ENCODE measurements at places on chromosomes 4 and X.
A peak's percentile ranks its signal among the peaks of the same experiment; 100 is the strongest.

GRCh38 chr4:7805533-7806337, 133.9 kb downstream of the AFAP1 start:
- peak; percentile 98 for DNase-seq

GRCh38 chr4:123064390-123064789, 142.0 kb upstream of the NUDT6 start:
- DNase-seq, result peak; percentile 27

- DNase-seq, result no peak
Measured at GRCh38 chr4:173212379-173212778, 43.8 kb downstream of the GALNT7 start.

- DNase-seq, result peak; percentile 82
Measured at GRCh38 chr4:147741190-147741788, 9.4 kb downstream of the ARHGAP10 start.

DNA sequence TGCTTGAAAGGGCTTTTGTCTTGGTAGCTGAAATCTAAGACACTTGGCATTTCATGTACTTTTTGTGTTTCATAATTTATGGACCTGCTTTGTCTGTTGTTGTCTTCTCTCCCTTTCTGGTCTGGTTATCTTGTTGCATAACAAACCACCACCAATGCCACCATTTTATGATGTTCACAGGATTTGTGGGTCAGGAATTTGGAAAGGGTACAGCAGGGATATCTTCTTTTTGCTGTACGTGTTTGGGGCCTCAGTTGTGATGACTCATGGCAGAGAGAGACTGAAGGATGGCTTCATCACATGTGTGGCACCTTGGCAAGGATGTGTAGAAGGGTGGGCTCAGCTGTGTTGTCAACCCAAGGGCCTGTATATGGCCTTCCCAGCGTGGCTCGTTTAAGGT, 35.2 kb downstream of the KDM6A start:
- DNase-seq, result peak; percentile 75

- peak; percentile 29 for DNase-seq
Measured at GRCh38 chrX:54182194-54182863, 725 bp downstream of the FAM120C start.

- DNase-seq, result no peak
Measured at GRCh38 chr4:123244137-123244536, 152.5 kb upstream of the SPRY1 start.

- no peak for DNase-seq
Measured at GRCh38 chr4:148366251-148366650, 76.0 kb downstream of the NR3C2 start.

DNA sequence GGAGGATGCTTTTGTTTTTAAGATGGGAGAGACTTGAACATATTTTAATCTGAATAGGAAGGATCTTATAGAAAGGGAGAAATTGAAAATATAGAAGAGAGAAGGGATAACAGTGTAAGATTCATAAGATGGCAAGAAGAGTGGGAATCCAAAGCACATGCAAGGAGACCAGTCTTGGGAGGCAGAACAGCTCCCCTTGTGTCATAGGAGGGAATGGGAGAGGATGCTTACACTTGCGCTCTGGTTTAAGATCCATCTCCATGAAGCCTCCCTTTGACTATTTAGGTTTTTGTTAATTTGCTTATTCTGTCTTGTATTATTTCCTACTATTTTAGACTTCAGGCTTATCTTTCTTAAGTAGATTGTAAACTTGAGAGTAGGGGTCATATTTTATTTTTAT, 42.7 kb downstream of the KIF4A start:
- DNase-seq, result no peak

DNA sequence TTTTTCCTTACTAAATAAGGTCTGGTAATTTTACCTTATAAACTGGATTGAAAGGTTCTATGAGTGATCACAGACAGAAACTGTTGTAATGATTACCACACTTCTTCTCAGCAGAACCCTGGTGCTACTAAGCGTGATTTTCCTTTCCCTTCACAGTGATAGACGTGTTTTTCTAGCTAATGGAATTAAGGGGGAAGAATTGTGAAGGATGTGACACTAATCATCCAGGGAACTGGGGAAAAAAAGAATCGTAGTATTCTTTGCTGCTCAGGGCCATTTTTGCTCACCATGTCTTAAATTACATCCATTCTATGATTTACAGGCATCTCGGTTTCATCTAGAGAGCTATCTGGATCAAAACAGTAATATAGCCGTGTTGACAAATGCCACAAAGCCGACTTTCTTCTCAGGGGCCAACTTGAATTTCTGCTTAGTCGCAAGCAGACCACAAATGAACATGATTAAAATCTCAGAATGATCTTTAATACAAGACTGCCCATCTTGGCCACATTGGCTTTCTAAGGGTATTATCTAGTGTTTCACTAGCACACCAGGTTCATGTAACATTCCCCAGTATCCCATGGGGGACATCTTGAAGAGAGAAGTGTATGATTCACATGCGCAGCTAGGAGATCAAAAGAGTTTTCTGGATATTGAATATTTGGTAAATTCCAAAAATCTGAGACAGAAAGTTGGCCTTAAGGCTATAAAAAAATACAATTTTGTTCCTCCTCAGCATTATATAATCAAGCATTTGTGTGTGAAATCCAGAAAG, 154.0 kb downstream of the UGT8 start:
- DNase-seq, result no peak

GRCh38 chr4:132669786-132670185, 479.3 kb upstream of the PCDH10 start:
- DNase-seq, result no peak

- DNase-seq, result no peak
Measured at GRCh38 chr4:20358110-20358509, 106.4 kb downstream of the SLIT2 start.

DNA sequence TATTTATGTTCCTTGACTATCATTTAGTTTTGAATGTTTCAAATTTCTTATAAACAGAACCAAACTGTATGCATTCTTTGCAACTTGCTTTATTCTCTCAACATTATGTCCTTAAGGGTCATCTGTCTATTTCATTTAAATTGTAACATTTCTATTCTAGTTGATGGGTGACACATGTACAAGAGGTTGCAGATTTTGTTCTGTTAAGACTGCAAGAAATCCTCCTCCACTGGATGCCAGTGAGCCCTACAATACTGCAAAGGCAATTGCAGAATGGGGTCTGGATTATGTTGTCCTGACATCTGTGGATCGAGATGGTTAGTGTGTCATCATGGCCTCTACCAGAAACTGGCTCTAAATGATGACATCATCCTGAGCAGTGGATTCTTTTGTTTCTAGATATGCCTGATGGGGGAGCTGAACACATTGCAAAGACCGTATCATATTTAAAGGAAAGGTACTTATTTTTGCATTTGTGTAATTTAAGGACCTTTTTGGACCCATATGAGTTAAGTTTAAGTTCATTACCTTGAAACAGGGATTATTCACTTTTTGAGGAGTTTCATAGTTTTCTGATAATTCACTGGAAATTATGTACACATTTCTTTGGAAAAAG, 6.1 kb downstream of the LIAS start:
- DNase-seq, result peak; percentile 74

DNA sequence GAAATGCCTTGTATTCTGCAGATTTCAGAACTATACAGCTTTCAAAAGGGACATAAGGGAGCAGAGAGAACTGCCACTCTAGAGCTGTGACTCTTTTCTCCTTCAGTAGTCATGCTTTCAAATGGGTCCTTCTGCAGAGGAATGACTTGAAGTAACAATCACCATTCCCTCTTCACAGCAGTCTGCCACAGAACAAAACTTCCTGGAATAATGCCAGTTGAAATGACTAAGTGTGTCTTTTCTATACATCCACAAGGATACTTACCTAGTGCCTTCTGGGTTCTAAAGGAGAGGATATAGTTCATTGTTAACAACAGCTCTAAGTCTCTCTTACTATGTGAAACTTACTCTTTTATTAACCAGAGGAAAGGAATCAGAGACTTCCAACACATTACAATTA, 515.4 kb upstream of the ATOH1 start:
- no peak for DNase-seq

DNA sequence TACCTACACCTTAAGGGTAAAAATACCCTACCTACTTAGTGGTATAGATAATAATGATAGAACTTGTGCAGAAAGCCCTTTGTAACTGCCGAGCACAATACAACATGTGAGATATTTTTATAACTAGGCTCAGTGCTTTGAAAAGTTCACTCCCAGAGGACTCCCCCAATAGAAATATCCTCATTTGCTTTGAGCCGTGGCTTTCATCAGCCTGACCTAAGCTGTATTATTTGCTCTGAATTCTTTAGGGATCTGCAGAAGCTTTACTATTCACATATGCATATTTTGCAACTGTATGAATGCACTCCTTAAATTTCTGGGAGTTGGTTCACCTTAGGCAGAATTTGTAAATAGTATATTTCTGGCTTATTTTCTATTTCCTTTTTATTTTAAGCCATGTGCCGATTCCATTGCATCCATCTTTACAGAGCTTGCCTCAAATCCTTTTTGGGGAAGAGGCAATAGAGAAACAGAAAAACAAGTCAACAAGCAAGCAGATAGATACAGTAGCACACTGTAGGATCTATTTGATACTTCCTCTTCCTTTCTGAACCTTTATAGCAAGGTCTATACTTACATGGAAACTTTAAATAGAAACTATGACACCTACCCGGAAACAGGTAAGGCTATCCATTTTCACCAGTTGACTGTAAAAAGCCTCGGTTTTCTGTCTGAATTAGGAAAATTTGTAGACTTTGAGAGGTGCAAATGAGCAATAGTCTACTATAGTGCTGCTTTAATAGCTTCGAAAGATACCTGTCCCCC, 242.5 kb upstream of the VCX3A start:
- DNase-seq, result no peak

DNA sequence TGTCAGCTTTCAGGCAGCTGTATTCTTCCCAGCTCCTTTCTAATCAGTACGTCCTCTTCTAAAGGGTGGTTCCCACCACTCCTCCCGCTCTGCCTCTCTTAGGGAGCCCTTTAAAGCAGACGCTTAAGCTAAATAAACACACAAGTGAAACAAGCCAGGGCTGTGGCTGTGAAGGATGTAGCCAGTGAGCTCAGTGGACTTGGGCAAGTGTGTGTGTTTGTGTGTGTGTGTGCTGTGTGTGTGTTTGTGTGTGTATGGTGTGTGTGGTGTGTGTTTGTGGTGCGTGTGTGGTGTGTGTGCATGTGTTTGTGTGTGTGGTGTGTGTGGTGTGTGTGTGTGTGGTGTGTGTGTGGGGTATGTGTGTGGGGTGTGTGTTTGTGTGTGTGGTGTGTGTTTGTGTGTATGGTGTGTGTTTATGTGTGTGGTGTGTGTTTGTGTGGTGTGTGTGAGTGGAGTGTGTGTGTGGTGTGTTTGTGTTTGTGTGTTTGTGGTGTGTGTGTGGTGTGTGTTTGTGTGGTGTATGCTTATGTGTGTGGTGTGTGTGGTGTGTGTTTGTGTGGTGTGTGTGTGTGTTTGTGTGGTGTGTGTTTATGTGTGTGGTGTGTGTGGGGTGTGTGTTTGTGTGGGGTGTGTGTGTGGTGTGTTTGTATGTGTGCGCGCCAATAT, 283.3 kb downstream of the PTTG2 start:
- DNase-seq, result no peak

GRCh38 chr4:52173470-52174045, 122.5 kb downstream of the SPATA18 start:
- peak; percentile 78 for DNase-seq

GRCh38 chr4:98544141-98544817, 114.1 kb downstream of the TSPAN5 start:
- DNase-seq, result peak; percentile 18

GRCh38 chr4:36237366-36238313, 6.7 kb downstream of the ARAP2 start:
- DNase-seq, result no peak

DNA sequence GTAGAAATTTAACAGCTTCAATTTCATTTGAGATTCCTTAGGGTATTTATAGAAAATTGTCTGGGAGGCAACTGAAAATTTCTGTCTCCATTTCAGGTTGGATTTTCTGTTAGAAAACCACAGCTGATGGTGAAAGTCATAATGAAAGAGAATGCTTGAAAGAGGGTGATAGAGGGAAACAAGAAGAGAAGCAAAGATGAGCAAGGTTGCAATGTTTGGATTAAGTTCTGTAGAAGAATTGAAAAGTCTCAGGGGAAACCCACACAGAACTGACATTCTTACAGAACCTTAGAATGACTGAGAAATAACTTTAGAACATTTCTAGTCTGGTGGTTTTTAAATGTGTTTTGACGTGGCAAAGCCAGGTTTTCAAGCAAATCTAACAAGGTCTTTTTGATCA, 14.7 kb downstream of the GBA3 start:
- DNase-seq, result no peak

- peak; percentile 70 for DNase-seq
Measured at GRCh38 chr4:54840992-54841768, 183.4 kb downstream of the KIT start.

DNA sequence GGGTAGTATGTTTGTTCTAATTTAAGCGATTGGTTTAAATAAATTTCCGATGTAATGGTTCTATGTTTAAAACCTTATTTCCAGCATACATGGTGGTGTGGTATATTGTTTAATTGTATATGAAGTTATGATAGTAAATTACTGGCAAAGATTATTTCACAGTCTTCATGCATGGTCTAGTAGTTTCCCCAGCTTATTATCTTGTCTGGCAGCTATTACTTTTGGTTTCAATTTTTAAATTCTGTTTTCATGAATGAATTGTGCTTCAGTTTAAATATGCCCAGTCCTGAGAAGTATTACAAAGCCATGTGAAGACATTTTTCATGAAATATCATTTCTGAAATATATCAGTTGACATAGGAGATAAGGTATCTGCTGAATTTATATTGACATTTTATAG, 6.3 kb downstream of the ALG13 start:
- no peak for DNase-seq

DNA sequence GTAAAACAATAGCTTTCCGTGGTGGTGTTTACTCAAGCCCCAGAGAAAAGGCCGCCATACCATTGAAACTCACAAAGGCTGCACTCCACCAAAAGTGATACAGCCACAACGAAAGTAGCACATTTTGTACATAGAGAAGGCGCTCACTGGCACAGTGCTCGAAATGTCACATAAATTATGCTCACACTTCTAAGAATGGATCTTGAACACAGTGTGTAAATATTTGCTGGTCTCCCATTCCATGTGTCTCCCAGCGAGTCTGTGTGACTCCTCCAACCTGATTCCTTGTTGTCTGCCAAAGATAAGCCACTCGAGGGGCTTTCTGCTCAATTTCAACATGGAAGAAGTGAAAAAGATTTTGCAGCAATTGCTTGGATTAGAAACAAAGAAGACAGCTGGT, 234.0 kb upstream of the VCX3A start:
- DNase-seq, result no peak

GRCh38 chr4:48361012-48361400, 19.7 kb downstream of the SLAIN2 start:
- DNase-seq, result peak; percentile 62

DNA sequence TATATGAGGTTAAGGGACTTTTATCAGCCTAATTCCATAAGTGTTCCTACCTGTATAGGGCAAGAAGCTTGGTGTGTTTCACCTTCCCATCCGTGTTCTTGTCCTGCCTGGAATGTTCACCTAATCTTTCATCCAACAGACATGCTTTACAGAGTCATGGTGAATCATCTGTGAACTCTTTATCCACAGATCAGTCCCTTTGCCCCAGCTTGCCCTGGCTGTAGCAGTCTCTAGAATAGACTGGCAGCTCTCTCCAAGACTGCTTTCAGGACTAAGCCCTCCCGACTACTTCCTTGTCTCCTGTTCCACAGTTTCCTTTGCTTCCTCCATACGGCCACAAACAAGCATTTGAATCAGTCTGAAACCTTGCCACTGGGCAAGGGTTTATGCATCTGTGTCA, 177.9 kb upstream of the IL15 start:
- no peak for DNase-seq
